Stimulated activated CD4-positive, alpha-beta T cell treated with anti-CD3 and anti-CD28 coated beads, Interleukin-12 subunit alpha, Interleukin-12 subunit beta, amount 100 ng/mL, for 24 hours (primary cell): ENCODE measurements at places on chromosomes 3 and 15.

DNA sequence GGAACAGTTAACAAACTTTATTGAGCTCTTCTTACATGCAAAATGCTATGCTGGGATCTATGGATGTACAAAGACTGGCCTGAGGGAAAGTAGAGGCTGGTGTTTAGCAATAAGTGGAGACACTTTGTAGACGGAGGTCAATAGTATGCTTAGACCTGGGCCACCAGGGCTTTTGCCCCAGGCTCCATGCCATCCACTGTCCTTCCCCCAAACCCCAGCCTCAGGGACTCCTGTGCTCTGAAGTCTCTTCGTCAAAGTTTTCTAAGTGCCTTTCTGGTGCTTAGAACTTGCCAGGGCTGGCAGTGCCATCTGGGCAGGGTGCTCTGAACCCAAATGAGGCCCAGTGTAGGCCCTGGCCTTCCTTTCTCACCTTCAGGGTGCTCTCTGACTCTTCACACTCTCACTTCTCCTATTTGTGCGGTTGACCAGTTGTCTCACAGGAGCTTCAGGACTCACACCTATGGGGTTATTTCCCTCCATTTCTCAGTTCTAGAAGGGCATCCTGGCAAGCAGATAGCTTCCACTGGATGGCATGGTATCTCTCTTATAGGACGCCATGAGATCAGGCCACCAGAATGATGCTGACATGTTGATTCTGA lies 21.8 kb upstream of the KCNAB1 start:
- no peak for DNase-seq

DNA sequence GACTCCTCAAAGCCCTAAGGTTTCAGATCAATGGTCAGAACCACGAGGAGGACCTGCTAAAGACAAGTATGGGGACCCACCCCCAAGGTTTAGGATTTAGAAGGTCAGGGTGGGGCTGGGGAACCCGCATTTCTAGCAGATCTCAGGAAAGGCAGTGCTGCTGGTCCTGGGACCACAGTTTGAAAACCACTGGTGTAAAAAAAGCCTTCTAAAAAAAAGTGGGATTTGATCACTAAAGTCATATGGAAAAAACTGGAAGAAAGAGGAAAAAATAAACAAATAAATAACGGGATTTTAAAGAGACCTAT lies 832 bp downstream of the SLC41A3 start:
- no peak for DNase-seq

GRCh38 chr3:35944926-35945710 lies 305.8 kb downstream of the ARPP21 start:
- no peak for DNase-seq

GRCh38 chr3:61848885-61849284 lies 287.5 kb downstream of the PTPRG start:
- DNase-seq: no peak

DNA sequence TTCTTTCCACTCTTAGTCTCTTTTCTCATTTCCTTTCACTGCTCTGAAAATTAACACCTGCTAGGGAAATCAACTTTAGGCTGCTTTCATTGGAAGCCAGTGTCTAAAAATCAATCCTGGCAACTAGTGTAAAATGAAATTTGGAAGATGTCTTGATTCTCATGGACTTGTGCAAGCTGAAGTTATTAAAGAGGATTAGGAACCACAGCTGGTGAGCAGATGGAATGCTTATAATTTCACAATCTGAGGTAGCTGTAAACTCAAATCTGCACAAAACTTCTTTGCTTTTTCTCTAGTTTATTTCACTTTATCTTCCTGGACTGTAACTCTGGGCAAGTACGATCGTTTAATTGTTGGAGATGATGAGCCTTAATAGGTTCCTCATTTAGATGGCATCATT lies 175.6 kb downstream of the GHSR start:
- no peak for DNase-seq

DNA sequence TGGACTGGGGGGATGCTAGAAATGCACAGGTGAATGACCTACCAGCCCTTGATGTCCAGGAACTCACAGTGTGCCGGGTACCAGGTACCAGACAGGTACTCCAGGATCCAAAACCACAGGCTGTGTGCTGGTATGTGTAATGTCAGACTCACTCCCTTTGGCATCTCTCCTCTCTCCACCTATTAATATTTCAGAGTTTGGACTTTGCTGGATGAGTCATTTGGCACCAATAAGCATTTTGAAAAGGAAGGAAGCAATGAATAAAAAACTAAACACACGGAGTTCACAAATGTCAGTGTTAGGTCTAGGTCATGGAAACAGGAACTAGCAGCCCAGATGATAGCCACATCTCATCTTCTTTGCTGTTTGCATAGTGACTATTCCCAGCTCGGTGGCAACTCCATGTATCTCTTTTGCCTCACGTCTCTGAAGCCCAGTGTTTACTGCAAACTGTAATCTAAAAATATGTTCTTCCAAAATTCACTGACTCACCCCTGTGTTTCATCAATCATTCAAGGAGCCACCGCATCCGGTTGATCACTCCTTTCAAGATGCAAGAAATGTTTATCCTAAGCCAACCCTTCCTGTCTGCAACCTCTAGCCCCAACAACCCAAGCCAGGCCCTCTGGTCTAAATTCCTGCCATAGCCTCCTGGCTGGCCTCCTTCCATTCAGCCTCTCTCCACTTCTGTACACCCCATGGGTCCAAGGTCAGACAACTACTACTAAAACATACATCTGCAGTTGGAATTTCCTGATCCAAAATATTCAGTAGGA lies 8.4 kb downstream of the ITGB5 start:
- no peak for DNase-seq

- DNase-seq: no peak
Observed at GRCh38 chr3:110858549-110858948, 213.1 kb upstream of the NECTIN3 start.

DNA sequence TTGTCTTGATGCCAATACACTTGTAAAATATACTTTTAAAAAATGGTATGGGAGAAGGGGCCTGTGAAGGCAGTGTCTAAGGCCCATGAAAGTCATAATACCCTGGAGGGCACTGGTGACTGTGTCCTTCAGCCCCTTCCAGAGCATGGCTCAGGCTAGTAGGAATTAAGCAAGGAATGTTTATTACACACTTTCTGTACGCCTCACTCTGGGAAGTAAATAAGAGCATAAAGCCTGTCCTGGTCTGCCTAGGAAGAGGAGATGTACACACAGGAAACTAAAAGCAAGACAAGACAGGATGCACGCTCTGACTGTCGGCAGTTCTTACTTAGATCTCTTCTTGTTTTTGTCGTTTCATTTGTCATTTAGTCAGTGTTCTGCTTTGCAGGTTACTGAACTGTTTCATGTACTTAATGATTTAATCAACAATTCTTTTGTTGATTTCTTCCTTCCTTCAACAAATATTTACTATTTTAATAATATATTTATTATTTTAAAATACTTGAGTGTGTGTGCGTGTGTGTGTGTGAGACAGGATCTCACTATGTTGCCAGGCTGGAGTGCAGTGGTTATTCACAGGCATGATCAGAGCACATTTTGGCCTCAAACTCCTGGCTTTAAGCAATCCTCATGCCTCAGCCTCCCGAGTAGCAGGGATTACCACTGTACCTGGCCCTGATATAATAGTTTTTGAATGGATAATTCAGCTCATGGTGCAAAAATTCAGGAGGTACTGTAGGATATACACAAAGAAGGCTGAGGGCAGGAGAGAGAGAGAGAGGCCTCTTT lies 9.0 kb upstream of the SMAD6 start:
- DNase-seq: no peak
